ENCODE measurements at places on chromosomes 5 and 9.

DNA sequence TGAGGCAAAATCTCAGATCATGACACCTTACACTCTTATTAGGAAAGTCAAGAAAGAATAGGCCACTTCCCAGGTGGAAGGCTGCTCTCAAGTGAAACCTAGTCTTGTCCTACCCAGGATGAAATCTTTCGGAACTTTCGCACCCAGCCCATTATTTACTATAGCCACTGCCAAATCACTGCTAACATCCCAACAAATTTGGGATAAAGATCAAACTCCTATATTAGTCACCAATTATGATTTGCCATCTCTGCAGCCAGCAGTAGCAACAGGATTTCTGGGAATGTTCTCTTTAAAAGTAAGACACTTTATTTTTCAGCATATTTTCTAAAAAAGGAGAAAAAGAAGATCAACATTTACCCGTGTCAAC is 224.6 kb downstream of the GAS1 start:
- DNase-seq: no peak

GRCh38 chr5:124252191-124252638 is 494.2 kb downstream of the ZNF608 start:
- DNase-seq: no peak

- DNase-seq: no peak
These were observed 72.3 kb upstream of the ANXA1 start for GRCh38 chr9:73079326-73079725.

GRCh38 chr5:158899211-158899610 is 200.5 kb downstream of the EBF1 start:
- no peak for DNase-seq

Measured in D341Med (cell line).